ENCODE measurements at places on chromosomes 5 and 9. TPM values are rescaled to one million over a fixed set of nuclear protein-coding genes. Genes with fewer than 3 reads are reported as not detected.
A peak's percentile ranks its signal among the peaks of the same experiment; 100 is the strongest.

Gene CLTA
- 199 TPM for total RNA-seq

Gene IL9
- 0.52 TPM for total RNA-seq

- H3K4me3 ChIP-seq: peak overlapping the region; percentile 37
- peaks cover 81% of the 10 kb centered on the region for H3K27me3 ChIP-seq
- no peaks in the 10 kb centered on the region for H3K36me3 ChIP-seq
- H3K27ac ChIP-seq: no peak overlapping the region
- no peak for DNase-seq
- H3K4me1 ChIP-seq: no peaks in the 10 kb centered on the region
These were observed 617 bp downstream of the PTPN3 start for GRCh38 chr9:109497226-109498153.

GRCh38 chr5:147426640-147427327 lies 83.1 kb downstream of the DPYSL3 start:
- no peaks in the 10 kb centered on the region for H3K36me3 ChIP-seq
- H3K4me3 ChIP-seq: no peak overlapping the region
- H3K27me3 ChIP-seq: no peaks in the 10 kb centered on the region

DNA sequence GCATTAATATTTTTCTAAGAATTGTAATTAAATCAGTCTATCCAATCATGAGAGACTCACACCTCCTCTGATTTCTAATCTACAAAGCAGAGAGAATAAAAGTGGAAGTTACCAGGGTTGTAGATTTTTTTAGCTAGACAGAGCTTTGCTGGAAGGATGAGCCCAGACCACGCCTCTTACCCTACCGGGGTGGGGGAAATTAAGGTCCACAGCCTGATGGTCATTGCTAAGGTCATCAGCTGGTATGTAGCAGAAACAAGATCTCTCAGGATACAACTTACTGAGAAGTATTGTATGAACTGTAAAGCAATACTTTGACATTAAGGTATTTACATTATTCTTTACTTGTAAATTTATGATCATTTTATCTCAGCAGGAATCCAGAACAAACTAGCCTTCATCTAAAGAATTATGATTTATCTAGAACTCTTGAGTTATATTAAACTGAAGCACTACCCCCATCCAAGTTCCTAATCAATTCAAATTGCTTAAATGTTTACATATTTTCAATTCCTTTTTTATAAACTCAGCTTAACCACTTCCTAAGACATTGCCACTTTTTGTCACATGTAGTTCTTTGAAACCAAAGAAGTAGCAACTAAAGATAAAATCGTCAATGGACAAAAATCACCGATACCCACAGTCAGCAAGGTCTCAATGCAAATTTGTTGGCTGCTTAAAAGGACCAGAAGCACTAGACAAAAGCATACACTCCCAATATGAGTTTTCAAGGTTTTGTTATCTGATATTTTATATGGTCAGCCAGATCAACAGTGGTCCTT lies 225.8 kb upstream of the DAPK1 start:
- no peak for DNase-seq
- H3K27ac ChIP-seq: no peak overlapping the region
- H3K27me3 ChIP-seq: no peaks in the 10 kb centered on the region
- H3K4me1 ChIP-seq: peaks cover 12% of the 10 kb centered on the region

DNA sequence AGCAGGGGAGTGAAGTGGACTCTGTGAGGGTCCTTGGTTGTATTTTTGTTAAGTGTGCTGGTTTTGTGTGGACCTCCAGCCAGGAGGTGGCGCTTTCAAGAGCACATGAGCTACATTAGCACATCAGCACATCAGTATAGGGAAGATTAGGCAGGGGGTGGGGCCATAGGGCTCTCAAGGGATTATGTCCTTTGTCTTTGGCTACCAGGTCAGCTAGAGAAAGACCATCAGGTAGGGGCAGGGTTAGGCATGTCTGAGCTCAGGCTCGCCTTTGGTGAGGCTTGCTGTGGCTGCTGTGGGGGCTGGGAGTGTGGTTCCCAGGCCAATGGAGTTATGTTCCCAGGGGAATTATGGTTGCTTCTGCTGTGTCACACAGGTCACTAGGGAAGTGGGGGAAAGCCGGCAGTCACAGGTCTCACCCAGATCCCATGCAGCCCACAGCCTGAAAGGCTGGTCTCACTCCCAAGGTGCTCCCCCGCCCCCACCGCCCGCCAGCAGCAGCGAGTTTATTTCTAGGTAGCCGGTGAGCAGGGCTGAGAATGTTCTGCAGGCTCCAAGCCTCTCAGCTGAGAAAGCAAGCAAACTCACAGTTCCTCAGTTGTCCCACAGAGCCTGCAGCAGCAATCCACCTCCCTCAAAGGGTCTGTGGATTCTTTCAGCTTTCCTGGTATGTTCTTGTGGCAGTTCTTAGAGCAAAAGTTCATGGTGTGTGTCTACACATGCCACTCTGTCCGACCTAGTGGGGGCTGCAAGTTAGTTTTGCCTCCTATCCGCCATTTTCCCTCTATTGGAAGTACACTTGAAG lies 13.7 kb downstream of the OR1J1 start:
- peaks cover 5% of the 10 kb centered on the region for H3K4me1 ChIP-seq
- no peaks in the 10 kb centered on the region for H3K27me3 ChIP-seq
- H3K4me3 ChIP-seq: no peak overlapping the region

DNA sequence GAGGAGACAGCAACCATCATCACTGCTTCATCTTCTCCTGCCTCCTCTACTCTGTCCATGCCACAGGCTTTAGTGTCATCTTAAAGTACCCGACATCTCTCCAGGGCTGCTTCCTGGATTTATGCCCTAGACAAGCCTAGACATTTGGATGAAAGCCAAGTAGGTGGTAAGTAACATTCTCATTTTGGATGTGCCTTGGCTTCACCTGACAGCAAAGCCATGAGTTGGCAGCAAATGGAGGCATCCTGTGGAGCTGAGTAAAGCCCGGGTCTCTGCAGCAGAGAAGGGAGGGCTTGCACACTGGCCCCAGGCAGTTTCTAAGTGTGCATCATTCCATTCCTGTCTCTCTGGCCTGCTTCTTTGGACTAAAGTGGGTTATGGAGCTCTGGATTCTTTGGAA lies 299.1 kb downstream of the DMAC1 start:
- H3K27ac ChIP-seq: no peak overlapping the region
- DNase-seq: no peak
- no peaks in the 10 kb centered on the region for H3K4me1 ChIP-seq

DNA sequence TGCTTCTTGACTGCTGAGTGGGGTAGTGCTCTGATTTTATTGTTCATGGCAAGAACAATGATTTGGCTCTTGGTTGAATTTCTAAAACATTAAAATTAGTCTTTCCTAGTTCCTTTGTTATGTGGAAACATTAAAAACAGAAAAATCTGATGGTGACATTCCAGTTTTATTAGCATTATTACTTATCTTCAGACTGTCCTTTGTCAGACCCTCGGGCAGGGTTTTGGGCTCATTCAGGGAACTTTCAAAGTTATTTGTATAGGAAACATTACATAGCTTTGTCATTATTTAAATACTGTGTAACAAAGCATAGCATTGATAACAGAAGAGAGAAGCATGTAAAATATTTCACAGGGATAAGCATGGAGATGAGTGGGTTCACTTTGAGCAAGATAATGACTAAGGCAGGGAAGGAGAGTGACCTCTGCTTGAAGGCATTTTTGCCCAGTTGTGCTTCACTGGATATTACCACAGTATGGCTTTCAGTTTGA lies 119.9 kb downstream of the KDM4C start:
- peaks cover 13% of the 10 kb centered on the region for H3K4me1 ChIP-seq
- H3K27me3 ChIP-seq: no peaks in the 10 kb centered on the region
- H3K36me3 ChIP-seq: no peaks in the 10 kb centered on the region
- DNase-seq: no peak
- no peak overlapping the region for H3K27ac ChIP-seq

DNA sequence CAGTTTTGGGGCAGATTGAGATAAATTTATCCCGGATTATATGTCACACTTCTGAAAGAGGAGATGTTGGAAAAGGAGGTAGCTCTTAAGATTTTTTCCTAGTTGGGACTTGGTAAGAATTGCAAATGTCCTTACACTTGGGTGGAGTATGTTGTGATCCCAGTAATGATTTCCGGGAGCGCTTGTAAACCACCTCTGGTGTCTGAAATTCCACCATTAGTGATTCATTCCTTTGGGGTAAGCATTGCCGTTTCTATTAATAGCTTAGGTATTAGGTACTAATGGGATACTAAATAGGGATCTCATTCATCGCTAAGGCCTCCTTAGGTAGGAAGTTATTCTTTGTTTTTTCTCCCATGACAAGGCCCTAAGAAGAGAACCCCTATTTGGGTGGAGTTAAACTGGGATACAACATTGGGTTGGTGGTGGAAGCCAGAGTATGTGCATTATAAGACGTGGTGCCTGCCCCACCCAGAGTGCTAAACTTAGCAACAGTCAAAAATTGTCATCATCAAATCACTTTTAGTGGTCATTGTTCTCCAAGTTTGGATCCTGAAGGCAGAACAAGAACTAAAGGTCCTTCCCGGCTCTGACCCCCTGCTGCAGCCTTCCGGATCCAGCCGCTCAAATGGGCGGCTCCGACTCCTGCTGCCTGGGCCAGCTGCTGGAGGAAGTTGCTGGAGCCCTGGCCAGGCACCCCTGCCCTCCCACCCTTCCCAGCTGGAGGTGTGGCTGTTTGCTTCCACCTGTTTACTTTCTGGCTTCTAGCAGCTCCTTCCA lies 31.7 kb upstream of the DAB2IP start:
- H3K27ac ChIP-seq: no peak overlapping the region
- peaks cover 5% of the 10 kb centered on the region for H3K27me3 ChIP-seq

- no peak overlapping the region for H3K4me3 ChIP-seq
- H3K4me1 ChIP-seq: no peaks in the 10 kb centered on the region
- no peak for DNase-seq
- no peaks in the 10 kb centered on the region for H3K27me3 ChIP-seq
- H3K36me3 ChIP-seq: no peaks in the 10 kb centered on the region
- H3K27ac ChIP-seq: no peak overlapping the region
These were observed 105.4 kb downstream of the SEMA5A start for GRCh38 chr5:9440517-9440916.

- peaks cover 60% of the 10 kb centered on the region for H3K36me3 ChIP-seq
- no peak overlapping the region for H3K27ac ChIP-seq
- DNase-seq: no peak
- no peak overlapping the region for H3K4me3 ChIP-seq
- no peaks in the 10 kb centered on the region for H3K27me3 ChIP-seq
These were observed 20.3 kb downstream of the DCP2 start for GRCh38 chr5:112996830-112997374.
